ENCODE measurements at places on chromosomes 1 and 21.

GRCh38 chr21:39637197-39637970 is 24.6 kb downstream of the B3GALT5 start:
- no peak for DNase-seq

GRCh38 chr1:169878498-169878897 is 15.2 kb downstream of the SCYL3 start:
- DNase-seq: no peak

DNA sequence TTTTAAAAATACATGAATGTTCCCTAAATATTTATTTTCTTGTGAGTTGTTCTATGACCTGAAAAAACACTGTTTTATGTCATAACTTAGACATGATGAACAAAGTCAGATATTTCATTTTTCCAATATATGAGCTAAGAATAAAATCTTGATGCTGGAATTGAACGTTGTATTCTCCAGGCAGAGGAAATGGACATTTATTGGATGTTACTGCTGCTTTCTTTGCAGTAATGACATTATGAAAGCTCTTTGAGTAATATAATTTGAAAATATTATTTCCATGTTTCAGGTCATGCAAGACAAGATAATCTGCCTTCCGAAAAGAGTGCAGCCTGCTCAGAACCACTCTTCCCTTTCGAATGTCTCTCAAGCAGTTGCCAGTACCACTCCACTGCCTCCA is 79.5 kb downstream of the LRRC8C start:
- no peak for DNase-seq

DNA sequence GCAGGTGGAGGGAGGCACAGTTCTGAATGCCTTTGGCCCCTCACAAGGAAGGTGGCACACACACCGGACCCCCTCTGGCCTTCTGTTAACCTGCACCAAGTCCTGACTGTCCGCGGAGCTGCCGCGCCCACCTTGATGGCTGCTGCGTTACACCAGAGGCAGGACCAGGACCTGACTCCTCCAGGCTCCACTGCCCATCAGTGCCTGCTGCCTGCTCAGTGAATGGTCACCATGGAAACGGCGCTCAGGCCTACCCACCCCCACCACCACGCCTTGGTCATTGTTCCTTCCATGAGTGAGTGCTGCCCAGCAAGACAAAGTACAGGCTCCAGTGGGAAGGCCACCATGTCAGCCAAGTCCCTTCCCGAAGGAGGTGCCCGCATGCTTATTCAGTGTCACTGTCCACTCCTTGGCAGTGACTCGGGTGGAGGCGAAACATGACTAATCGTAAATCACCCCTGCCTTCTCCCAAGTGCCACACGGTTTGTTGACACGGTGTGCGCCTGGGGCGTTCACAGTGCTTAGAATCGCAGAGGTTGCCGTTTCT is 57.3 kb downstream of the SLC37A1 start:
- no peak for DNase-seq

GRCh38 chr1:183932412-183932811 is 105.1 kb downstream of the COLGALT2 start:
- no peak for DNase-seq

DNA sequence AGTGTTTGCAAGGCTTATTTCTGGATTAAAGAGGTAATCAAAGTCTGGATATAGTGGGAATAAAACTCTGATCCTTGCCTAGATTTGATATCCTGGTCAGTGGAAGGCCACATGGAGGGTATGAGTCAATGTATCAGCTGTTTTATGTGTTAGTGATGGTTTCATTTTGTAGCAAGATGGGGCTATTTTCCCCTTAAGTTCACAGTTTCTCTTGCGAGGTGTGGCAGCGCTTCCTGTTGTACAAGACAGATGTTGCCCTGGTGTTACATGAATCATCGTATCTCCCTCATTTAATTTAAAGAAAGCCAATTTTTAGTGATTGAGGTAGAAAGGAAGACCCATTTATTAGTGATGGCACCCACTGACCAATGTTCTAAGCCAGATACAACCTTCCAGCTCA is 220.2 kb downstream of the DUSP10 start:
- no peak for DNase-seq

GRCh38 chr1:42926235-42926878 is 32.3 kb downstream of the SLC2A1 start:
- DNase-seq: no peak

GRCh38 chr1:53655931-53656746 is 82.8 kb downstream of the GLIS1 start:
- no peak for DNase-seq

All from stimulated activated CD8-positive, alpha-beta memory T cell treated with anti-CD3 and anti-CD28 coated beads, Interleukin-15, amount 100 ng/mL, for 4 hours (primary cell).